ENCODE measurements at places on chromosomes 6 and 20.

GRCh38 chr6:136880748-136881460 lies 41.2 kb upstream of the SLC35D3 start:
- DNase-seq: no peak

GRCh38 chr20:24778585-24779031 lies 170.5 kb upstream of the CST7 start:
- no peak for DNase-seq

- no peak for DNase-seq
These were observed 91.7 kb downstream of the MTFR2 start for GRCh38 chr6:136158387-136158821.

DNA sequence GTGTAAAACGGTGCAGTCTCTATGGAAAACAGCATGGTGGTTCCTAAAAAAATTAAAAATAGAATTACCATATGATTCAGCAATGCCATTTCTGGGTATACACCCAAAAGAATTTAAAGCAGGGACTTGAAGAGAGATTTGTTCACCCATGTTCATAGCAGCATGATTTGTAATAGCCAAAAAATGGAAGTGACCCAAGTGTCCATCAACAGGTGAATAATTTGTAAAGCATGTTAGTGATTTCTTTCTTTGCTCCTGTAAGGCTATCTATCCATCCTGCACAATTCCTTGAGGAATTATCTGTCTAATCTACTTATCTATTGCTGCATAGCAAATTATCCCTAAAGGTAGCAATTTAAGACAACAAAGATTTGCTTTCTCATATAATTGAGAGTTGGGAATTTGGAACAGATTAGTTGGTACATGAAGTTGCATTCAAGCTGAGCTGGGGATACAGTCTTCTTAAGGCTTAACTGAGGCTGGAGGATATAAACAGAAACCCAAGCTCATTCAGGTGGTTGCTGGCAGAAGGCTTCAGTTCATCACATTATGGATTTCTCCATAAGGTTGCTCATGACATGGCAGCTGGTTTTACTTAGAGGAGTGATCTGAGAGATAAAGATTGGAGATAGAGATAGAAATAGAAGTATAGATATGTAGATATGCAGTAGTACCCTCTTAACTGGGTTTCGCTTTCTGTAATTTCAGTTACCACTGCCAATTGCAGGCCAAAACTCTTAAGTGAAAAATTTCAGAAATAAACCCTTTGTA lies 62.0 kb downstream of the IL22RA2 start:
- no peak for DNase-seq

- peak; percentile 55 for DNase-seq
These were observed 39.0 kb downstream of the SLC23A2 start for GRCh38 chr20:4962241-4962855.

DNA sequence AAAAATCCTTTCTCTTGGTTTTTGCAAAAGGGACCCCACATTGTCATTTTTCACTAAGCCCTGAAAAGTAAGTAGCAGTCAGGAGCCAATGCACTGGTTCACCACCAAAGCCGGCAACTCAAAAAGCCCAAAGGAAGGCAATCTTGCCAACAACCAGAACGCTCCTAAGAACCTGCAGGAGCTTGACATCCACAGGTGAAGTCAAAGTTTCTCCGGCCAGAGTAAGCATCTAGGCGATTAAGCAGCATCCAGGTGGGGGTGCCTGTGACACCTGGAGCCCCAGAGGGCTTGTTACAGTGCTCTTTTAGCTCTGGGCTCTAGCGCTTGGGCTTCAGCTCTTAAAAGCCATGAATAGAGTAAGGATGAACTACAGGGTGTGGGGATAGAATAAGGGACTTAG lies 36.1 kb downstream of the SLC35D3 start:
- no peak for DNase-seq

DNA sequence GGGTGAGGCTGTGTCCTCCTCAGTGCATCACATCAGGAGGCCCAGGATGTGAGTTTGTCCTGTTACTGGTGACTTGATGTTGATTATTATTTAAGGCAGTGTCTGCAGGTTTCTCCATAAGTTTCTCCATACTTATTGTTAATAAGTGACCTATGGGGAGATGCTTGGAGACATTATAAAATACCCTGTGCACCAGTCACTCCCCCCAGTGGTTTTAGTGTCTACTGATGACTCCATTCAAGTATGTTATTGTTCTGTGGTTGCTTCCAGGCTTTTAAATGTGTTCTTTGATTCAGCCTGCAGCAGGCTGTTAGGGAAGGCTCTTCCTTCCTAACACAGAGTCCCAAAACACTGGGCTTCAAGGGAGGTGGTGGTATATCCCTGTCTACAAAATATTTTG lies 14.6 kb upstream of the CST3 start:
- DNase-seq: no peak

DNA sequence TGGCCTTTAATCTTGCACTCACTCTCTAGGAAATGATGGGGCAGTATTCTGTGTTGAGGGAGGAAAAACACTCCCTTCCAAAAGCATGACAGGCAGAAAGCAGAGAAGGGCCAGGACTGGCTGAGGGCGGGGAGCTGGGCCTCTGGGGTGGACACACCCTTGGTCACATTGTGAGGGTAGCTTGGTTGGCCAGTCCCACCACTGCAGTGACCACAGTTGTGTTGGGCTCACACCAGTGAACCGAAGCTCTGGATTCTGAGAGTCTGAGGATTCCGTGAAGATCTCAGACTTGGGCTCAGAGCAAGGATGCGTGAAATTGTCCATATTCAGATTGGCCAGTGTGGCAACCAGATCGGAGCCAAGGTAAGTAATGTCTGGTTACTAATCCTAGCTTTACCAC lies at the start of gene TUBB1:
Gene TUBB1, plus strand, starts transcription at position 213 of the 400 bp plus-strand sequence. Its CDS starts 94 bp downstream, at position 307.
- no peak for DNase-seq

DNA sequence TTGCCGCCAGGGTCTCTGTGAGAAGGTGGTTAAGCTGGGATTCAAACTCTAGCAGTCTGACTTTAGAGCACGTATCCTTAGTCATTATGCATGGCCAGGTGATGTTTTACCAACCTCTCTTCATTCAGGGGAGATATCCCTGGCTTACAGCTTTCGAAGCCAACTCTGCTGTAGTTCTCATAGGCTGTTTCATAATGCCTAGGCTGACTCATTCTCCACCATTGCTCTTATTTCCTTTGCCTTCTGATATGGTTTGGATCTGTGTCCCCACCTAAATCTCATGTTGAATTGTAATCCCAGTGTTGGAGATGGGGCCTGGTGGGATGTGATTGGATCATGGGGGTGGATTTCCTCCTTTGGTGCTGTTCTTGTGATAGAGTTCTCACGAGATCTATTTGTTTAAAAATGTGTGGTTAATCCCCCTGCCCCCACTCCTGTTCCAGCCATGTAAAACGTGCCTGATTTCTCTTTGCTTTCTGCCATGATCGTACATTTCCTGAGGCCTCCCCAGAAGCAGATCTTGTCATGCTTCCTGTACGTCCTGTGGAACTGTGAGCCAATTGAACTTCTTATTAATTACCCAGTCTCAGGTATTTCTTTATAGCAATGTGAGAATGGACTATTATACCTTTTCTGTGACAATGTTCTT lies 94.6 kb upstream of the MAN1A1 start:
- no peak for DNase-seq

- DNase-seq: no peak
These were observed 81.0 kb downstream of the ERMARD start for GRCh38 chr6:169832247-169832948.

GRCh38 chr6:9408402-9409117 lies 973.2 kb upstream of the SLC35B3 start:
- DNase-seq: no peak

- no peak for DNase-seq
These were observed 21.3 kb upstream of the SYNDIG1 start for GRCh38 chr20:24448170-24448569.

Measured in CD4-positive, alpha-beta T cell treated with Interleukin-10 for 1 hour (primary cell).